ENCODE measurements at places on chromosomes 11 and 22. TPM values are rescaled to one million over a fixed set of nuclear protein-coding genes. Genes with fewer than 3 reads are reported as not detected.

Gene SERPIND1
- not detected for total RNA-seq

Gene ACRV1
- total RNA-seq = not detected

Gene OR8G5
- not detected for total RNA-seq

Gene TANGO2
- total RNA-seq = 61.5 TPM

Gene CRYBB3
- not detected for total RNA-seq

Gene P2RX3
- total RNA-seq = not detected

Gene RFPL3
- not detected for total RNA-seq

Gene ZDHHC13
- total RNA-seq = 15.1 TPM

Gene UPK3A
- not detected for total RNA-seq

Gene CABP4
- not detected for total RNA-seq

Gene RPS13
- total RNA-seq = 400 TPM

Gene TMEM126A
- total RNA-seq = 35.6 TPM

Gene FGF19
- total RNA-seq = not detected

Gene INTS4
- total RNA-seq = 38.4 TPM

Gene GLB1L3
- total RNA-seq = not detected

Gene KLHL22
- 30.5 TPM for total RNA-seq

Gene DDI1
- total RNA-seq = not detected

Gene IL10RA
- total RNA-seq = 0.09 TPM

Gene MOGAT2
- total RNA-seq = not detected

Gene BTG4
- not detected for total RNA-seq

Gene NRIP3
- total RNA-seq = 37.7 TPM

Gene KCNJ11
- not detected for total RNA-seq

Gene KIRREL3
- total RNA-seq = 0.59 TPM

Gene CPT1B
- 1.6 TPM for total RNA-seq

Gene SOX6
- total RNA-seq = 1.2 TPM

Gene KREMEN1
- total RNA-seq = 3.4 TPM

Gene ST14
- total RNA-seq = not detected

Gene RIMBP3B
- total RNA-seq = not detected

Gene SLC22A6
- total RNA-seq = not detected

Gene SFI1
- total RNA-seq = 15.7 TPM

Gene MMP8
- 1.5 TPM for total RNA-seq

Gene UCP3
- 0.30 TPM for total RNA-seq

Gene LINC01488
- not detected for total RNA-seq

Gene CNTF
- total RNA-seq = 3.1 TPM

Gene VPREB3
- not detected for total RNA-seq

Gene FAM83F
- total RNA-seq = not detected

Gene NCAM1
- 14.2 TPM for total RNA-seq

Gene APOL1
- total RNA-seq = 29.1 TPM

Gene EMID1
- total RNA-seq = not detected

Gene WNT7B
- under 0.01 TPM for total RNA-seq

Gene RAB30
- total RNA-seq = 13.1 TPM

Gene TRPM5
- total RNA-seq = not detected

Gene MRGPRX4
- total RNA-seq = not detected

Gene OR52K1
- not detected for total RNA-seq

Gene KDM4D
- 0.74 TPM for total RNA-seq

Gene CYB5R2
- total RNA-seq = 3.7 TPM

Gene TRIM49
- not detected for total RNA-seq

Gene FAM111B
- total RNA-seq = 0.89 TPM

Gene TRPC6
- not detected for total RNA-seq

Gene CADM1
- total RNA-seq = 8.4 TPM

All from smooth muscle cell of the umbilical artery (primary cell).